ENCODE measurements at places on chromosomes 5 and 9.

GRCh38 chr9:101132801-101133200 lies 104.3 kb downstream of the PLPPR1 start:
- DNase-seq = no peak

DNA sequence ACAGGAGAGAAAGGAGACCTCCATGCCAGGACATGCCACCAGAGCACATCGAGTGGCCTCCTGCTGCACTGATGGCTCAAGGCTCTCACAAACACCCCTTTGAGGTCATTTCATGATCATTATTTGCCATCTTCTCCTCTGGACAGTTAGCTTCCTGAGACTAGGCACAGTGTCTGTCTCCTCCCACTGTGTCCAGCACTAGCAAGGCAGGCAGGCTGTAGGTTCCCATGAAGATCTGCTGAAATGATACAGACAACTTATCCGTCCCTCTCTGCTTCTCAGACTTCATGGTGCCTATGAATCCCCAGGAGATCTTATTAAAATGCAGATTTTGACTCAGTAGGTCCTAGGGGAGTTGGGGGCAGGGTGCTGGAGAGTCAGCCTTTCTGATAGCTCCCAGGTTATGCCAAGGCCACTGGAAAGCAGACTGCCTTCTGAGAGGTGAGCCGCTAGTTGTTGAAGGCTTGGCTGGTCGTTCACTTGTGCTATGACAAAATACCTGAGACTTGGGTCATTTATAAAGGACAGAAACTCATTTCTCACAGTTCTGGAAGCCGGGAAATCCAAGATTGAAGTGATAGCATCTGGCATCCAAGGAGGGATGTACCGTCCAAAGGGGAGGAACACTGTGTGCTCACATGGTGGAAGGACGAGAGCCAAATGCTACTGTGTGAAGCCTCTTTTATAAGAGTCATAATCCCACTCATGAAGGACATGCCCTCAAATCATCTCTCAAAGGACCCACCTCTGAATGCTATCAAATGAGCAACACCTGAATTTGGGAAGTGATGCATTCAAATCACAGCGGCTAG lies 183.4 kb downstream of the SPOCK1 start:
- peak; percentile 51 for DNase-seq

- DNase-seq = no peak
Observed at GRCh38 chr5:87916320-87916719, 352.3 kb downstream of the TMEM161B start.

- no peak for DNase-seq
Observed at GRCh38 chr9:4844056-4844838, 51.5 kb downstream of the RCL1 start.

DNA sequence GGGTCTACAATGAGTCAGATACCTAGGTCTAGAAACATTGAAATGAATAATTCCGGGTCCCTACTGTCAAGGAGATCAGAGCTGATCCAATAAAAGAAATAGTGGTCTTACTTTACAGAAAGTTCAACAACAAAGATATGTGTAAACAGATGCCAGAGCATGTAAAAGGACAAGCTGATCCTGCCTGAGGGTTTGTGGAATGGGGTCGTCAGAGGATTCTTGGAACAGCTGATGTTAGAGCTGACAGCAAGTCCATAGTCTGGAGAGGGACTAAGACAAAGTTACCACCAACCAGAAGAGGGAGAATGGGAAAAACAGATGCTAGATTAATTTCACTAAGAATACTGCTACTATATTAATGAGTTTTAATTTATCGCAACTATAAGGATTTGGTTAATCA lies 71.5 kb downstream of the FREM1 start:
- no peak for DNase-seq

- DNase-seq = no peak
Observed at GRCh38 chr5:50963971-50964745, 297.7 kb downstream of the PARP8 start.

GRCh38 chr5:171648279-171649074 lies 137.1 kb upstream of the SMIM23 start:
- DNase-seq = no peak

DNA sequence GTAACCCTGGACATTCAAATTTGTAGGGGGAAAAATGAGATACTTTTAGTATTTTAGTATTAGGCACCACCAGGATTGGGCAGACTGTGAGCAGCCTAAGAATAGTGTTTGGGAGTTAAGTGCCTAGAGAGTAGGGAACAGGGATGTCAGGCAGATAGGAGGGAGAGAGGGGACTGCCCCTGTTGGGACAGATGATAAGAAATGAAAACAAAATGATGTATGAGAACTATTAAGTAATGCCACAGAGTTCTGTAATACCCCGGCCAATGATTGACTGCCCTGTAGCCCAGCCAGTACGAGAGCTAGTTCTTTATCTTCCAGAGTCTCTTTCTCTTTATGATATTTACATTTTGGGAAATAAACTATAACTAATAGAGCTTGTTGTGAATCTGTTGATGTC lies 24.4 kb downstream of the ARHGAP26 start:
- no peak for DNase-seq

- DNase-seq = no peak
Observed at GRCh38 chr9:6733257-6733656, 24.5 kb upstream of the KDM4C start.

DNA sequence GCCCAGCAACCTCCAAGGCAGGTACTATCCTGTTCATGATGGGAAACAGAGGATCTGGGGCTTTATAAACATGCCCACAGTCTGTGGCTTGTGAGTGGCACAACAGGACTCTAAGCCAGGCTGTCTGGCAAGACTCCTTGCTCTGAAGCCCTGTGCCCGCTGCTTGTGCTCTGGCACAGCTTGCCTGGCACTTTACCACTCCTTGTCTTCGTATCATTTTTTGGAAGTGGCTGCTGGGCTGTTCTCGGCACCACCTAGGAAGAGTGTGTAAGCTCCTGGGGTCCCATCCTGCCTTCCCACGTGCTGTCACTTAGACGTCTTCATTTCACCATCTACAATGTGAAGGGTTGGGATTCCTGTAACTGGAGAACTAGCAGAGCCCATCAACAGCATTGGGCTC lies 59.3 kb upstream of the GLRX start:
- peak; percentile 49 for DNase-seq
